Right atrium auricular region (tissue), 2 donors: ENCODE measurements at places on chromosomes 4 and X. TPM values are rescaled to one million over a fixed set of nuclear protein-coding genes. Genes with fewer than 3 reads are reported as not detected.

The USP11 gene
- total RNA-seq = 35.2 TPM

The TEC gene
- 1.3 TPM for total RNA-seq

The WAS gene
- total RNA-seq = 4.5 TPM

The REELD1 gene
- total RNA-seq = not detected

The APOO gene
- total RNA-seq = 27.1 TPM

The TLL1 gene
- 4.4 TPM for total RNA-seq

The CETN2 gene
- total RNA-seq = 23.5 TPM

The POU4F2 gene
- not detected for total RNA-seq

The CTAG1A gene
- total RNA-seq = not detected

The DRP2 gene
- not detected for total RNA-seq

The SLC9B2 gene
- 5.7 TPM for total RNA-seq

DNA sequence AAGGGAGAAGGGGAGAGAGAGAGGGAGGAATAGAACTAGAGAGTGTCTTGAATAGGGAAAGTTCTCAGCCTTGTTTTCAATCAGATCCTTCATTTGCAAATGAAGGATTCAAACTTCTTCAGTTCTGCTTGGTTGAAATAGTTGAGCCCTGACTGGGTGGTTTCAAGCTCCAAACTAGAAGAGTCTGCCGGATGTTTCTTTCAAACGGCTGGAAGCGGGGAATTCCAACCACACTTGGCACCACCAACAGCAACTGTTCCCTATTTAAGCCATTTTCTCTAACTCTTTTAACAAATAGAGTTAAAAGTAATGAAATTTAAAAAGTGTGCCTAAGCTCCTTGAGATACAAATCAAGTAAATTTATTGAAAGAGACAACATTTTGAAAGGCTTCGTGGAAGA, 67.5 kb upstream of the DDX60 start:
- H3K4me3 ChIP-seq = no peak overlapping the region
- no peak for DNase-seq
- no peak overlapping the region for H3K27ac ChIP-seq
- peaks cover 2% of the 10 kb centered on the region for H3K36me3 ChIP-seq

DNA sequence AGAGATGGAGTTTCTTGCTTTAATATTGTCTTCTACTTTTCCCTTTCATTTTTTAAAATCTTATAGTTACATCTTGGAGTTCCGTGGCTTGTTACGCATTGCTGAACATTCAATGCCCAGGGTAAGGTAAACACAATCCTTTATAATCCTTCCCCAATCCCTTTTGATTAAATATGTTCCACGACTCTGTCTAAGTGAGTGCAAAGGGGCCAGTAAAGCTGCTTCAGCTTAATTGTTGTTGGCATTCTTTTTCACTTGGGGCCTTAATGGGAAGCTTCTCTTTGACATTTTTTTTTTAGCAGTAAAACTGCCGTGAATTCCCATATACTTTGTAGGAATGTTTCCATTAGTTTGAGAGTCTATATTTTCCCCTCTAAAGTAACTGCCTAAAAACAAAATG, 1028.1 kb downstream of the C4orf33 start:
- no peaks in the 10 kb centered on the region for H3K4me1 ChIP-seq
- no peak overlapping the region for H3K4me3 ChIP-seq
- no peaks in the 10 kb centered on the region for H3K36me3 ChIP-seq
- no peak overlapping the region for H3K27ac ChIP-seq

DNA sequence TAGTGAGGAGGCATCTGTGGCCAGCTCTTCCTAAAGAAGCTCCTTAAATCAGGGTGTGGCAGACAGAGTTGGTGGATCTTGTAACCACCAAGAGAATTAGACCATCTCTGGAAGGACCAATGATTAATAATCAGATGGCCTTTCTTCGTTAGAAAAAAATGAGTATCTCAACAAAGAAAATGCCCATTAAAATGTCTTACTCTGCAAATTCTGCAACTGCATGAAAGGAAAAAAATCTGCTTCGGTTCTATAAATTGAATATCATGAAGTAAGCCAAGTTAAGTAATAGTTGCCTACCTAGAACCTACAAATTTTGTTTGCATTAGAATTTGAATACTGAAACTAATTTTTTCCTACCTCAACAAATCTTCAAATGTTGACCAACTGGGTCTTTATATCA, 4.2 kb upstream of the DCLK2 start:
- H3K4me1 ChIP-seq = no peaks in the 10 kb centered on the region
- no peaks in the 10 kb centered on the region for H3K36me3 ChIP-seq
- no peak for DNase-seq
- H3K27ac ChIP-seq = no peak overlapping the region

DNA sequence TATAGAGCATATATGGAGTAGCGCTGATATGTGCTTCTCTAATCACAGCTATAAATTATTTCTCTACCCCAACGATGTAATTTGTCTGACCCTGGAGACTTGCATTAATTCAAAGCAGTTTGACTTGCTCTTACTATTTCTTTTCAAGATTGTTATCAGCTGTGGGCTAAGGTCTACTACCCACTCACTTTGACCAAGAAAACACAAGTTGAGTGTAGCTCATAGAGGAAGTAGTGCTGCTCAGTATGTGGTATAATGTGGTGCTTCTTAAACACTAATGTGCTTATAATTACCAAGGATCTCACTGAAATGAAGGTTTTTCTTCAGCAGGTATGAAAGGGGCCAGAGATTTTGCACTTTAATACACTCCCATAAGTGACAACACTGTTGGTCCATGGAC, 70.1 kb downstream of the INPP4B start:
- DNase-seq = no peak
- H3K27ac ChIP-seq = no peak overlapping the region
- no peaks in the 10 kb centered on the region for H3K27me3 ChIP-seq
- no peak overlapping the region for H3K4me3 ChIP-seq
- no peaks in the 10 kb centered on the region for H3K36me3 ChIP-seq
- H3K4me1 ChIP-seq = no peaks in the 10 kb centered on the region

DNA sequence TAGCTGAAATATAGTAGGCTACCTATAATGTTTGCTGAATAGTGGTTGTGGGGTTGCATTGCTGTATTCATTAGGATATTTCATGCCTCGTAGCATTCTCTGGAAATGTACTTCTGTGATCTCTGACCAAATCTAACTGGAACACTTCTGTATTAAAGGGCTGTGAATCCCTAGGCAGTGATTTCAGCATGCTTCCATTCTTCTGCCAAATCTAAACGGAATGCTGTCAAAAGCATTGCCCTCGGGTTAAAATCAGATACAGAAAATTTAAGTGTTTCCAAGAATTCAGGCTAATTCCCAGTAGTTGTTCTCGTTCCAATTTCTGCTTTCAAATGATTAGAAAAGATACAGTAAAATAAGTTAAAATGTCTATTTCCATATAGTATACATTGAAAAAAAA, 1847.5 kb upstream of the IGFBP7 start:
- H3K4me3 ChIP-seq = no peak overlapping the region
- H3K4me1 ChIP-seq = no peaks in the 10 kb centered on the region

GRCh38 chr4:140208921-140209320, 54.9 kb upstream of the MAML3 start:
- H3K27ac ChIP-seq = no peak overlapping the region
- H3K36me3 ChIP-seq = no peaks in the 10 kb centered on the region
- DNase-seq = no peak
- no peaks in the 10 kb centered on the region for H3K27me3 ChIP-seq
- H3K4me3 ChIP-seq = no peak overlapping the region

DNA sequence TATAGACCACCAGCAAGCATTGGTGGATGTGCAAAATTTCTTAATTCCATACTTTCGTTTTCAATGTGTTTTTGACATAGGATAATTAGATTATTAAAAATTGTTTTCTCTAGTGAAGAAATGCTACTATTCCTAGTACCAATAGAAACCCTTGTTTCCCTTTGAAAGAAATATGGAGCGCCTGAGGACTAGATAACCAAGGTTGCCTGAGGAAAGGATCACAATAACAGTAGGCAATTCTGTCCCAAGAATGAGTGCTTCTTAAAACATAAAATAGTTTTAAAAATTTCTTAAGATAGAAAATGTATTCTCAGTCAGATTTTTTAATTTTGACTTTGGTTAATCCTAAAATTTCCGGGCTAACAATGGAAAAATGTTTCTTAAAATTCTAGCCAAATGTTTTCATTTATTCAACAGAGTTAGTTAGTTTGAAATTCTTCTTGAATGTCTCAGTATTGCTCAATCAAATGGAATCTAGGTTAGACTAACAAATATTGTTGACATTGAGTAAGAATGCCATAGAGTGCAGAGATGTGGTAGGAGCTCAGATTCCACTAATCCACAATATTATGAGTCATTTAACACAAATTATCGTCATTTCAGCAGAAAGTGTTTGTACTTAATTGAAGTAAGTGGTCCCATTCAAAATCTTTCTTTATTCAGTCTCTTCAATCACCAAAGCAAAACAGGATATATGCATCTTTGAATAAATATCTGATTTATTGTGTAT, 666.0 kb downstream of the GRID2 start:
- no peaks in the 10 kb centered on the region for H3K27me3 ChIP-seq
- H3K4me1 ChIP-seq = no peaks in the 10 kb centered on the region
- H3K36me3 ChIP-seq = no peaks in the 10 kb centered on the region

DNA sequence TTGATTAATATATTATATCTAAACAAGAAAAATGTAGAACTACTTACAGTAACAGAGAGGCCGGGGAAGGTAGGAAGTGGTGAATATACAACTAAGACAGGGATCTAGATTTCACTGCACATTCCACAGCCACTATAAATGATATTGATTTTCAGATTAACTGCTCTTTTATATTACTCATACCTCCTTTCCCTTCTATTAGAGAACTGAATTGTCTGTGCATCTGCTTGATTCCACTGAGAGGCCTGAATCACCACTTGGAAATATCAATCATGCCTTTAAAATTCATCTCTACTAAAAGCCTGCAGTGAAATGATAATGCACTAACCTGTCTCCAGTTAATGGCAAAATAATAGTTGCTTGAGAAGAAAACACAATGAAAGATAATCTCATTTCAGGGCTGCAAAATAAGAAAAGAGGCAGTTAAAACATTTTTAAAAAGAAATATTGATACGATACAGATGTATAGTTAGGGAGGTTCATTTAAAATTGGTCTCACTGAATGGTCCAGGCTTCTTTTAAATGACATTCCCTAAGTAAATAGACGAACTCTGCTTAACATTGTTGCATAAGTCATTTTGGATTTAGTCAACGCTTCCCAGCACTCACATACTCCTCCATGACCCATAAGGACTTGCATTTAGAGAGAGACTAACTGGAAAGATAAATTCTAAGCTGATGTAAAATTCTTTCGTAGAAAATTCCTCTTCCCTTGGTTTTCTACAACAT, 3.8 kb downstream of the ANTXR2 start:
- no peak overlapping the region for H3K4me3 ChIP-seq
- no peak overlapping the region for H3K27ac ChIP-seq
- H3K27me3 ChIP-seq = no peaks in the 10 kb centered on the region
- H3K36me3 ChIP-seq = peaks cover 21% of the 10 kb centered on the region
- H3K4me1 ChIP-seq = peaks cover 27% of the 10 kb centered on the region

DNA sequence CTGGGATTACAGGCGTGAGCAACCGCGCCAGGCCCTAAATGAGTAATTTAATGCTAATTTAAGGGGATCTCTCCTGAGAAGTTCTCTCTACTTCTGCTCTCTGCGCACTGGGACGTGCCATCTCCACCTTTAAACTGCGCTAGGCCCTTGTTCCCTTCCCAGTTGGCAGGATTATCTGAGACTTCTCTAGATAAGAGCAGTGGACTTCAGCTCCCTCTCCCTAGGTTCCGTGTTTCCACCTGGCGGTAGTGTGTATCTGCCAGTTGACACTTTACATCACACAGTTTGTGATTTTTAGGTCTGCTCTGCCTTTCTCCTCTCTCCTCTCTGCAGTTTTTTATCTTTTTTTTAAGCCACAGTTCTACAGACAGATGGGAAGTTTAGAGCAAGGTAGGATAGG, 40.2 kb downstream of the ARHGAP10 start:
- peaks cover 70% of the 10 kb centered on the region for H3K4me1 ChIP-seq
- H3K4me3 ChIP-seq = no peak overlapping the region
- H3K36me3 ChIP-seq = no peaks in the 10 kb centered on the region

GRCh38 chr4:93182722-93183121, 645.8 kb upstream of the ATOH1 start:
- no peak for DNase-seq
- H3K4me1 ChIP-seq = no peaks in the 10 kb centered on the region
- H3K4me3 ChIP-seq = no peak overlapping the region
- H3K27ac ChIP-seq = no peak overlapping the region
- no peaks in the 10 kb centered on the region for H3K27me3 ChIP-seq

GRCh38 chr4:25810461-25811373, 52.1 kb downstream of the SEL1L3 start:
- H3K4me3 ChIP-seq = no peak overlapping the region
- no peaks in the 10 kb centered on the region for H3K4me1 ChIP-seq
- DNase-seq = no peak
- H3K27me3 ChIP-seq = no peaks in the 10 kb centered on the region
- H3K27ac ChIP-seq = no peak overlapping the region

DNA sequence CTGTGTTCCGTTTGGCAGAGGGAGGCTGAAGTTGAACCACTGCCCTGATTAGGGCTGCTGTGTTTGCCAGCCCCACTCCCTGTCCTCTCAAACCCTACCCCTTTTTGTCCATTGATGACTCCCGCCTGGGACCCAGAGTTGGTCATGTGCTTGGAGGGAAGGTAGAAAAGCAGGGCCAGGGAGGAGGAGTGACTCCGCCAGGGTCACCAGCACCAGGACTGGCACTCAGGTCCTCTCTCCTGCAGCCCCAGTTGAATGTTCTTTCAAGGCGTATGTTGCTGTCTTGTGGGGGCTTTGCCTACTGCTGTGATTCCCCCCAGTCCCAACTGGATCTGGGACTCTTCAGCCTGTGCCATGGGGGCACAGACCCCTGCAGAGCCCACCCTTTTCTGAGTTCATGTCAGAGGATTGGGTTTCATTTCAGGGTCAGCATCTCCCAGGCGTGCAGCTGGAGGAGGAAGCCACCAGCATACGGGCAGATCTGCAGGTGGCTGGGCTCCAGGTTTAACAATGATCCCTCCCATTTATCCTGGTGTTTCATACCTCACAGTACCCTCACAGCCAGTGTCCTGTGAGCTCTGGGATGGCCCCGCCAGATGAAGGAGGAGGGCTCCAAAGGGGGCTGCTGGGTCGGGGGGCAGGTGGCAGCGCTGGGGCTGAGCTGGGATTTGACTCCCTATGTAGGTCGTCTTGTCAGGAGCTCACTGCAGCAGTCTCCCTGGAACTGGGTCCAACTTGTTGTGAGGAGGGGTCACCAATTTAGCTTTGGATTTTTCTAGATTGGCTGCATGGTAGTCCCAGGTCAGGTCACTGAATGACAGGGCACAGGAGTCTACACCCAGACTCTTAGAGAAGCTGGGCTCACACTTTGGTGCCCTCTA, 55.7 kb downstream of the MSX1 start:
- H3K36me3 ChIP-seq = no peaks in the 10 kb centered on the region
- no peak overlapping the region for H3K27ac ChIP-seq
- no peaks in the 10 kb centered on the region for H3K27me3 ChIP-seq
- no peaks in the 10 kb centered on the region for H3K4me1 ChIP-seq

DNA sequence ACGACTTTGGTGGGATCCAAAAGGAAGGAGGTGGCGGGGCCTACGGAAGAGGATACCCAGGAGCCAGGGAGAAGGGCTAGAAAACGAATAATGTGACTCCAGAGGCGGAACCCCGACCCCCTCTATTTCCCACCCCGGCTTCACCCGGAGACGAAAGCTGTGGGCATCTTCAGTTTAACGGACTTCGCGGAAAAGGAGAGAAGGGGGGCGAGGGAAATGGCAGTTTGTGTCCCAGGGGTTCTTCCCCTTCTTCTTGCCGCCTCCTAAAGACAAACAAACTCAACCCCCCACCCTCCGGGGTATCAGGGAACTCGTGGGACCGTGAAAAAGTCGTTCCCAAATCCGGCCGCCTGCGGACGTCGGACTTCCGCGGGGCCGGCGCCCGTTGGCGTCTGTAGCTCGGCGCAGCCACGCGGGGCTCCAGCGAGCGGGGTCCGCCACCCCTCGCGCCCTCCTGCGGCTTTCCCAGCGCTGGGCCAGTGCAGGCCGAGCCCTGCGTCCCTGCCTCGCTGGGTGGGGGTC, 3.6 kb upstream of the LEF1 start:
- H3K27me3 ChIP-seq = peaks cover 48% of the 10 kb centered on the region
- peaks cover 41% of the 10 kb centered on the region for H3K4me1 ChIP-seq
- no peak for DNase-seq
- no peaks in the 10 kb centered on the region for H3K36me3 ChIP-seq
- peak overlapping the region; percentile 55 for H3K4me3 ChIP-seq
- H3K27ac ChIP-seq = no peak overlapping the region
